CD4-positive, alpha-beta memory T cell (primary cell): ENCODE measurements at places on chromosomes 16 and 17. TPM values are rescaled to one million over a fixed set of nuclear protein-coding genes. Genes with fewer than 3 reads are reported as not detected.

The TBC1D3D gene
- total RNA-seq = not detected

The MYH10 gene
- 2.8 TPM for total RNA-seq

The NOL11 gene
- 57.1 TPM for total RNA-seq

The MRPL58 gene
- total RNA-seq = 22.6 TPM

The ZKSCAN2 gene
- 3.6 TPM for total RNA-seq

The KRTAP2-1 gene
- total RNA-seq = not detected

The GAST gene
- total RNA-seq = not detected

The C17orf78 gene
- total RNA-seq = not detected

- no peak for DNase-seq
These were observed 107.5 kb upstream of the CREBBP start for GRCh38 chr16:3988011-3988410.

DNA sequence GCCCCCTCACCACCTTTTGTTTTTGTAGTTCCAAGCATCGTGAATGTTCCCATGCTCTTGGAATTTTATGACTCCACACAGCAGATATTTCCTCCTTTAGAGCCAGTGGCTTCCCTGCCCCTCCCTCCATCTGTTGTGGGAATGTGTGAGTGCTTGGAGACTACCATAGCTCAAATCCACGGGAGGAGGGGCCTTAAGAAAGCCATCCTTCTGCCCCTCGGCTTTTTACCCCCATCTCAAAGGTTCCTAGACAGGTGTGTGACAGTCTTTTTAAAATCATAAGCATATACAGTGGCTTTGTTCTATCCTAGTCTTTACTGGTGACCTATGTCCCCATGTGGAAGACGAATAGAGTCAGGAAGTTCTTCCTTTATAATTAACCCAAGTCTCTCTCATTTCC is 47.2 kb downstream of the YPEL2 start:
- DNase-seq = no peak

DNA sequence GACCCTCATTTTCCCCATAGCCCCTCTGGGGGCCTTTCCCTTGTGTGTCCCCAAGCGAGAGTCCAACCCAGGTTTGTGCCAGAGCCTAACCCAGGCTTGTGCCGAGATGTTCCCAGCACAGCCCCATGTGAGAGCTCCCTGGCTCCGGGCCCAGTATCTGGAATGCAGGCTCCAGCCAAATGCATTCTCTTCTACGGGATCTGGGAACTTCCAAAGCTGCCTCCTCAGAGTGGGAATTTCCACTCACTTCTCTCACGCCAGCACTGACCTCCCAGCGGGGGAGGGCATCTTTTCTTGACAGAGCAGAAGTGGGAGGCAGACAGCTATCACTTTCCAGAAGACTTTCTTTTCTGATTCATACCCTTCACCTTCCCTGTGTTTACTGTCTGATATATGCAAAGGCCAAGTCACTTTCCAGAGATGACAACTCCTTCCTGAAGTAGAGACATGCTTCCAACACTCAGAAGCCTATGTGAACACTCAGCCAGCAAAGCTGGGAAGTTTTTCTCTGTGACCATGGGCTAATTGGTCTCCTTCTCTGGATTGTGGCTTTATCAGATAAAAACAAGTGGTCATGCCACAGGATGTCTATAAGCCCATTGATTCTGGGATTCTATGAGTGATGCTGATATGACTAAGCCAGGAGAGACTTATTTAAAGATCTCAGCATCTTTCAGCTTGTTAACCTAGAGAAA is 2.5 kb upstream of the CCL2 start:
- DNase-seq = no peak

- no peak for DNase-seq
These were observed 12.9 kb downstream of the DRC3 start for GRCh38 chr17:17985555-17985954.

DNA sequence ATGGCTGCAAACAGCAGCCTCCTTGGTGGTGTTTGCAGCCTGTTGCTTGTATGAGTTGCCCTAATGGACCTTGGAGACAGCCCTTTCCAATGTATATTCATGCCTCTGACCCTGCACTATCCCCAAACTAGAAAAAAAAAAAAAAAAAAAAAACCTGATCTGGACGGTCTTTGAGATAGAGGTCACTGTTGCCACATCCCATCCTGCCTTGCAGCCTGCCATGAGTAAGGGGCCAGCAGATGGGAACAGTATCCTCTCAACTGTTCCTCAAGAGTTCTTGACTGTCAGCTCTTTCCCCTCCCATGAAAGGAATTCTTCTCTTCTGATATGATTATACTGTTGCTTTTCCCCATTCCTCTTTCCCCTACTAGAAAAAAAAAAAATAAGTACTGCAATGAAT is 152.4 kb downstream of the SSH2 start:
- DNase-seq = no peak

GRCh38 chr17:29091606-29092289 is 48.8 kb downstream of the PIPOX start:
- DNase-seq = no peak

DNA sequence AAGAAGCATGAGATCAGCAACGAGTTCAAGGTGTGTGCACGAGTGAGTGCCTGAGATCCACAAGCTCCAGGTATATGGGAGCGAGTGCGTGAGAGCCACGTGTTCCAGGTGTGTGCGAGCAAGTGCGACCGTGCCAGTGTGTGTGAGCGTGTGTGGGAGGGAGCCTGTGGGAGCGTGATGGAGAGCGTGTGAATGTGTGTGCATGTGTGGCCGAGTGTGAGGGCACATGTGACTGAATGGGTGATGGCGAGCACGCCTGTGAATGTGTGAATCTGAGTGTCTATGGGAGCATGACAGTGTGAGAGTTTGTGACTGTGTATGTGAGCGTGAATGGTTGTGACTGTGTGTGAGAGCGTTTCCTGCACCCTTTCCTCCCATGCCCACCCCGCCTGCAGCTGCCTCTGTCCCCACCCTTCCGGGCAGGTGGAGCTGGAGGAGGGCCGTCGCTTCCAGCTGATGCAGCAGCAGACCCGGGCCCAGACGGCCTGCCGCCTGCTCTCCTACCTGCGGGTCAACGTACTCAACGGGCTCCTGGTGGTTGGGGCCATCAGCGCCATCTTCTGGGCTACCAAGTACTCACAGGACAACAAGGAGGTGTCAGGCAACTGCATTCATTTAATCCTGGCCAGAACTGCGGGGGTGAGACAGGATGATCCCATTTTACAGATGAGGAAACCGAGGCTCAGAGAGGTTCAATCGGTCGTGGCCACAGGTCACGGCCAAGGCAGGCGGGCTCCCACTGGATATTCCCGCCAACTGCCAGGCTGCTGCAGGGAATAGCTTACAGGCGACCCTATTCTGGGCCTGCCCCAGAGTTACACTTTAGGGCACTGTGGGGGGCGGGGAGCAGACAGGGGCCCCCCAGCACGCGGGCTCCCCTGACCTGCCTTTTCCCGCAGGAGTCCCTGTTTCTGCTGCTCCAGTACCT is 3.7 kb downstream of the TMC8 start:
- DNase-seq = peak; percentile 87

- DNase-seq = no peak
These were observed 13.7 kb downstream of the TOP2A start for GRCh38 chr17:40404003-40404402.

- DNase-seq = no peak
These were observed 108.6 kb upstream of the CLEC3A start for GRCh38 chr16:77913738-77914253.

DNA sequence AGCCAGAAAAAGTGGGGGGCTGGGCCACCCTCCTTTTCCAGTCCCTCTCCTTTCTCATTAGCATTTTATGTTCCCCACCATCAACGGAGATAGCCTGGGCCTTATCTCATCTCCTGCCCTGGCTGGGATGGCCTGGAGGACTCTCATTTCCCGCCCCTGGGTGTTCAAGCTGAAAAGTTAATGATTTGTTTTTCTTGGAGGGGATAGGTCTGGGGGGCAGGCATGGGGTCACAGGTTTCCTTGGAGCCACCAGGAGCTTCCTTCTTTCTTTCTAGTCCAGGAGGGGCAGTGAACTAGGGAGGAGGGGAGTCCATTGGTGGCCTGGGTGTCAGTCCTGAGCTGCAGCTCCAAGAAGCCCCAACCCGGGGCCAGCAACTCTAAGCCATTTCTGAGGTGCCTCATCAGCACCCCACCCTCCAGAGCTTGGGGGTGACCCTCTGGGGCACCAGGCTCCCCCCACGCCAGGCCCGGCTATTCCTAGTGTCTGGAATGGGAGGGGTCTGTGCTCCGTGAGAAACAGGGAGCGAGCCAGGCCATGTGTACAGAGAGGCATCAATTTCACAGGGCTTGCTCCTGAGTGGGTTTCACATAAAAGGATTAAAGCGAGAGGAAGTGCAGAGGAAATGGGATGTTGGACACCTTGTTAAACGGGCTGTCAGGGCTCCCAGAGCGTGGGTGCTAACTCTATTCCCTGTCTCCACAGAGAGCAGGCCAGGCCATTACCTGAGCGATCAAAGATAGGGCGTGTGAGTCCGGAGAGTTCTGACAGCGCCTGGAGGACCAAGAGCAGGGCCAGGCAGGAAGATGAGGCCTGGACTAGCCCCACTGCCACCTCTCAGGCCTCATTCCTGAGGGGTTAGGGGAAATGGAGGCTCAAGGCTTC is 90.6 kb upstream of the LHX1 start:
- no peak for DNase-seq

GRCh38 chr16:84184775-84185174 is 2.1 kb downstream of the TAF1C start:
- DNase-seq = no peak

GRCh38 chr16:10067835-10068234 is 114.4 kb downstream of the GRIN2A start:
- DNase-seq = no peak

- DNase-seq = no peak
These were observed 46.0 kb upstream of the NF1 start for GRCh38 chr17:31048780-31049179.

- no peak for DNase-seq
These were observed 529.7 kb downstream of the WWOX start for GRCh38 chr16:78629173-78629572.

- no peak for DNase-seq
These were observed 207.0 kb upstream of the IRX3 start for GRCh38 chr16:54493594-54493993.

DNA sequence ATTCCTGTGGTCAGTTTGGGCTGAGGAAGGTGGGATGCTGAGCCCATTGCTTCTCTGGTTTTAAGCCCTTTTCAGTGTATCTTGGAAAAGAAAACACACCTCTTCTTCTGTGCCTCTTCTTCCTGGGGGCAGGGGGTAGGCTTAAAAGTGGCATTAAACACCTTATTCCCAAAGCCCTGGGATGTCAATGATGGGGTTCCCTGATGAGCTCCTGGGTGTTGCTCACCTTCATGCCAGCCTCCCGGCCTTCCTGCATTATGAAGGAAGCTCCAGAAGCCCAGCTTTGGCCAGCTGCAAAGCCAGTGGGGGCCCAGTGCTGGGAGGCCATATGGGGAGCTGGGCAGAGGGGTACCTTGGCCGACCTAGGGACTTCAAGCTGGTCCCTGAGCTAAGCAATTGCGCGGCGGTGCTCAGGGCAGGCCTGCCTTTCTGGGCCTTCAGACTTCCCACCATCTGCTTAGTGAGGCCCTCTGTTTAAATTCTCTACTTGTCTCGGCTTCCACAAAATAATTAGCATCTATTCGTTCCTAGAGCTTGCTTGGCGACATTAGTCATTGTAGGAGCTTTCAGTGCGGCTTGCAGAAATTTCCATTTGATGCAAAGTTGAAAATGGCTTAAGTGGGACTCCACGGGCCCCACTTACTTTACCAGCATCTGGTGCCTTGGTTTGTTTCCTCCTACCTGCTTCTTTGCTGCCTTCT is 121.7 kb upstream of the NLRP1 start:
- DNase-seq = no peak

- no peak for DNase-seq
These were observed 35.5 kb downstream of the VAC14 start for GRCh38 chr16:70765491-70765890.

- no peak for DNase-seq
These were observed 40.5 kb upstream of the CDC42EP4 start for GRCh38 chr17:73352261-73352660.

GRCh38 chr17:36027761-36028160 is 10.0 kb upstream of the CCL23 start:
- DNase-seq = no peak

- DNase-seq = no peak
These were observed 389.1 kb upstream of the DYNLRB2 start for GRCh38 chr16:80151722-80152111.

- no peak for DNase-seq
These were observed 36.6 kb upstream of the CHMP6 start for GRCh38 chr17:80955078-80955477.

DNA sequence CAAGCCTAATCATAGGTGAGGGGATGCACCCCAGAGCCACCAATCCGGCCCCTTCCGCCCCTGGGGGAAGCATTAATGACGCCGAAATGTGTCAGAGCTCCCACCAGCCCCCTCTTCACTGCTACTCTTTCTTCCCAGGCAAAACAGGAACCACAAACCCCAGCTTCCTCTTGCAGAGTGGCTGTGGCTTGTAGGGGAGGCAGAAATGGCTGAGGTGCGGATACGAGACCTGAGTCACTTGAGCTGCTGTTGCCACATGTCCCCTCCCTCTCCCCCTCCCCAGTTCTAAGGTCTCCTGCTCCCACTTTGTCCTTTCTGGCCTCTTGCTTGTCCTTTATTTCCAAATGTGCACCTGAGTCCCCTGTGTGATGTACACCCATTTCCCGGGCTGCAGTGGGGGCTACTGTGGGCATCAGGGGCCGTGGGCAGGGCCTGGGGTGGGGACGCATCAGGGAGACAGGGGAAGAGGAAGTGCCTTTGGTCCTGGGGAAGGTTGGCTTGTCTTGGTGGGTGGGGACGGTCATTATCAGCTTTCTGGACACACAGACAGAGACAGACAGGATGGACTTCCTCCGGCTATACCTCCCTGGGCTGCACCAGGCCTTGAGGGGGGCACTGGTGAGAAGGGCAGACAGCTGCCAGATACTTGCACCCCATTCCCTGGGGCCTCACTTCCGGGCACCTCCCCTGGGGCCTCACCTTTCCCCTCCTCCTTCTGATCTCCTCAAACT is at the start of gene APOBR:
APOBR (plus strand) TSS at position 523 of the 731 bp plus-strand sequence; CDS start at position 562, 39 bp downstream.
- DNase-seq = peak; percentile 98

GRCh38 chr17:79627184-79627765 is 16.4 kb upstream of the RBFOX3 start:
- DNase-seq = no peak

- DNase-seq = no peak
These were observed 4.3 kb upstream of the PGS1 start for GRCh38 chr17:78374189-78374588.

- DNase-seq = peak; percentile 26
These were observed 11.3 kb downstream of the OSBPL7 start for GRCh38 chr17:47810200-47810821.
